ENCODE measurements at places on chromosomes 5 and 9. TPM values are rescaled to one million over a fixed set of nuclear protein-coding genes. Genes with fewer than 3 reads are reported as not detected.

DNA sequence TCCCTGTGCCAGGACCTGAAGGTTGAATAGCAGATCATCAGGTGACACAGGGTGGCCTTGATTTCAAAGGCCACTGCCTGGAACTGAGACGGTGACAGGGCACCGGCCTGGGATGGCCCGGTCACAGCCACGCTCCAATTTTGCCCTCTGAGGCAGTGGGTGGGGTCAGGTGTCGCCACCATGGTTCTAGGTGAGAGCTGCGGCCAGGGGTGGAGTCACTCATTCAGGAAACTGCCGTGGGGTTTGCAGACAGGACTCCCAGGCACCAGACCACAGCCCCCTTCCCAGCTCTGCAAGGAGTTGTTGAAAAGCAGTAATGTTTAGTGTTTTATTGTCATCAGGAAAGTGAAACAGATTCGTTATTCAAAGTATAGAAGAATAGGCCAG is 17.3 kb upstream of the RNU6ATAC start:
- DNase-seq: no peak

PROB1 gene
- total RNA-seq: 2.4 TPM

CYSRT1 gene
- total RNA-seq: 1.9 TPM

DNA sequence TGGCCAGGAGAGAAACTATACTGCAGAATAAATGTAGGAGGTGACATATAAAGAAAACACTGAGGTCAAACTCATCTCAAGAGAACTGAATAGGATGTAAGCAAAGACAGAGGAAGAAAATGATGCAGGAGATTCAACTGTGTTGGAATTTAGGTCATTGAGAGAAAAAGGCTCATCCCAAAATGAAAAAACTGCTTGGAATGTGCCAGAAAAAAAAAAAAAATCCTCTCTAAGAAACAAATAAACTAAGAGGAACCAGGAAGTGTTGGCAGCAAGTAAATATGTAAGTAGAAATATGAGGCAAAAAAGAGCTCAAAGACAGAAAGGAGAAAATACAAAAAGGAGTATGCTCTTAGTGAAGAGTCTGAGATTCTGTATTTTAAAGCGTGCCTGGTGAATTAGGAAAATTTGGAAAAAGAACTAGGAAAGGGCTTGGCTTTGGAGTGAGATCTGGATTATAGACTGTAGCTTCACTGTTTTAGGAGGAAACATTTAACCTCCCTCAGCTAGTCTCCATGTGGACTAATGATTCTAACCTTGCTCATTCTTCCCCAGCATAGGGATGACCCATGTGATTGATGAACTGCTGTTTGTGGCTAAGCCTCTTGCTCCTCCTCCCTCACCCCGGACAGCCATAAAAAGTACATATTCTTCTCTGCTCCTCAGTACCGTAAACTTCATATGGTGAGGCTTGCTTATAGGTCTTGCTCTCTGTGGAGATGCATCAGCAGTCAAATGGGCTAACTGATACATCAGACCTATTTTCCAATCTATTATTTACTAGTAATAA is 185.6 kb upstream of the POU5F2 start:
- DNase-seq: no peak

DNA sequence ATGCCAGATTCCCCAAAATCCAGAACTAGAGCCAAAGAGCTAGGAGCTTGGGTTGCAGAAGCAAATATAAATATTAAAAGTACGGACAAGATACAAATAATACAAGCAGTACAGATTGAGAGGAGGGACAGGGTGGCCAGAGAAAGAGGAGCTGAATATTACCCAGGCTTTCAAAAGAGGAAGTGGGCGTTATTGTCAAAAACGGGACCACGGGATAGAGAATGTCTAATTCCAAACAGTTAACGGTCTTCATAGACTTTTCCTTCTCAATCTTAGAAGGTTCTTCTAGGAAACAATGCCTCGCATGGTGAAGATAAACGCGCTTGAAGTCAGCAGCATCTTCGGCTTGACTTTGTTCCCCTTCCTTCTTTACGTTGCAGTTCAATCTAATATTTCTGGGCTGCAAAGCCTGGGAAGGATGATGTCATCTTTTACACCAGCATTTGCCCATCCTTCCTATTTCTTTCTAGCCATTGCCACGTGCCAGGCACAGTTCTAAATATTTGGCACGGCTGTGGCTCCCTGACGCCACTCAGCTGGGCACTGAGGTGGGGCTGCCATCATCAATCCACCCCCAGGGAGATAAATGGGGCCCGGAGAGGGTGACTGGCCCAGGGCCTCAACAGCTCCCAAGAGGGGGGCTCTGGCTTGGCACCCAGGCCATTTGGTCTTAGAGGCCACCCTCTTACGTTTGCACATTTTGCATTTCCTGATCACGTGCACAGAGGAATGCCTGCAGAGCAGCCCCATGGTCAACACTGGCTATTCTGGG is 16.3 kb upstream of the OLFM1 start:
- no peak for DNase-seq

STOM gene
- total RNA-seq: 191 TPM

DNA sequence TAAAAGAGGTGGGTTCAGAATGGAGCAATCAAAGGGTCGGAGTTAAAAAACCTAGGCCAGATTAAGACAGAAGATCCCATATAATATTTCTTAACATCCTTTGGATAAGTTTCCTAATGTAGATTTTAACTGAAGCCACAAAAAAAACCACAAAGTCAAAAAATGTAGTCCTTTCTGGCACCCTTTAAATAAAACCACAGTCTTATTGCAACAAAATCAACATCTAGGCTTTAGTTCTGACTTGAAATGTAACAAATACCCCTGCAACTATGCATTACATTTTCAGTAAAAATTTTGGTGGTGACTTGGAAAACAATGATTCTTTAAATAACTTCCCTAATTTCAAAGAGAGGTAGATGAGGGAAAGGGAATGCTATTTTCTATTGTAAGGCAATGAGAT is 109.2 kb downstream of the PSAT1 start:
- no peak for DNase-seq
